Uterus (tissue), 4 donors: ENCODE measurements at places on chromosomes 3 and 15.
A peak's percentile ranks its signal among the peaks of the same experiment; 100 is the strongest.

DNA sequence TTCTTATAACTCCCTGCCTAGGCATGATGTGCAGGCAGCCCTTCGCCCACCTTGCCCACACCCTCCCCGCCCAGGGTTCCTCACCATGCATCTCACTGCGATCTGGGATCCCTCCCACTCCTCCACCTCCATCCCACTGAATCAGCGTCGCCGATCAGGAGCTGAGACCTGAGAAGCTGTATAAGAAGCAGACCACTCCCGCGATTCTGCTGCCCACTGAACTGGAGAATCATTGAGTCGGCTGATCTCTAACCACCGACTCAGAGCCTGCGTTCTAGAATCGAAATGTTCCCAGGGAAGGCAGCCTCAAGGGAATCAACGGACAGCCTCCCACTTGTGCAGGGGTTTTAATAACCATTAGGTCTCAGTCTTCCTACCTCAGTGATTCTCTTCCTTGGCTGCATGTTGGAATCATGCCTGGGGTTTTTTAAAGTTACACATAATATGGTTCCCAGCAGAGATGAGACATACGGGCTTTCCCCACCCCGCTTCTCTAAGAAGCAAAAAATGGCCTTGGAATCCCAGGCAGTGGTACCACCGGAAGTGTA lies 60.2 kb downstream of the TMEM44 start:
- no peak overlapping the region for H3K27ac ChIP-seq
- H3K4me1 ChIP-seq: no peaks in the 10 kb centered on the region
- H3K36me3 ChIP-seq: no peaks in the 10 kb centered on the region
- no peak overlapping the region for H3K4me3 ChIP-seq
- H3K27me3 ChIP-seq: no peaks in the 10 kb centered on the region

DNA sequence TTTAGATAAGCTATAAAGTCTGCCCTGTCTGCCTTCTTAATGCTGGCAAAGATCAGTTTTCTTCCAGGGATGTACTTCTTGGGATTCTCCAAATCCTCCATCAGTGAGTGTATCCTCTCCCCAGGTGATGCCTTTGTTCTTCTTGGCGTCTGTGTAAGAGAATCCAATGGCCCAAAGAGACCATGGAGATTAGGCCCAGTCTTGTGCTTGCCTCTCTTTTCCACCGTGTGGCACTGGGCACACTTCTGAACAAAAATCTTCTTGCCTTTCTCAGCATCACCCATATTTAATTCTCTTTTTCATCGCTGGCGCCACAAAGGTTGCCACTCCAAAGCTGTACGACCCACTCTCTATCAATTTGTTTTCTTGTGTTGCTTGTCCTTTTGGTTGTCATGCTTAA lies 32.2 kb upstream of the TAMM41 start:
- H3K4me1 ChIP-seq: no peaks in the 10 kb centered on the region
- H3K27ac ChIP-seq: no peak overlapping the region
- DNase-seq: no peak
- no peak overlapping the region for H3K4me3 ChIP-seq
- H3K27me3 ChIP-seq: no peaks in the 10 kb centered on the region

DNA sequence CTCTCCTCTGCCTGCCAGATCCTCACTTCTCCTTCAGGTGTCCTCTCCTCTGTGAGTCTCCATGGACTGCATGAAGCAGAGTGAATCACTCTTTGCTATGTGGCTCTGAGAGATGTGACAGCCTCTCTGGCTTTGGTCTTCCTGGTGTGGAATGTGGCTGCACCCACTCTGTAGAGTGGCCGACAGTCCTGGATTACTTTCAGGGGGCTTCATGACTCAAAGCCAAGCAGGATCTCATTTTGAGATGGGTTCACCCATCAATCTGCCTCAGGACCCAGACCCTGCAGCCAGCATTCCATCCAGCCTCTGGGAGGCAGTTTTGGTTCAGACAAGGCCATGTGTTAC lies 221.9 kb upstream of the LYSMD4 start:
- H3K4me3 ChIP-seq: no peak overlapping the region
- no peaks in the 10 kb centered on the region for H3K36me3 ChIP-seq
- no peak overlapping the region for H3K27ac ChIP-seq
- H3K27me3 ChIP-seq: no peaks in the 10 kb centered on the region

DNA sequence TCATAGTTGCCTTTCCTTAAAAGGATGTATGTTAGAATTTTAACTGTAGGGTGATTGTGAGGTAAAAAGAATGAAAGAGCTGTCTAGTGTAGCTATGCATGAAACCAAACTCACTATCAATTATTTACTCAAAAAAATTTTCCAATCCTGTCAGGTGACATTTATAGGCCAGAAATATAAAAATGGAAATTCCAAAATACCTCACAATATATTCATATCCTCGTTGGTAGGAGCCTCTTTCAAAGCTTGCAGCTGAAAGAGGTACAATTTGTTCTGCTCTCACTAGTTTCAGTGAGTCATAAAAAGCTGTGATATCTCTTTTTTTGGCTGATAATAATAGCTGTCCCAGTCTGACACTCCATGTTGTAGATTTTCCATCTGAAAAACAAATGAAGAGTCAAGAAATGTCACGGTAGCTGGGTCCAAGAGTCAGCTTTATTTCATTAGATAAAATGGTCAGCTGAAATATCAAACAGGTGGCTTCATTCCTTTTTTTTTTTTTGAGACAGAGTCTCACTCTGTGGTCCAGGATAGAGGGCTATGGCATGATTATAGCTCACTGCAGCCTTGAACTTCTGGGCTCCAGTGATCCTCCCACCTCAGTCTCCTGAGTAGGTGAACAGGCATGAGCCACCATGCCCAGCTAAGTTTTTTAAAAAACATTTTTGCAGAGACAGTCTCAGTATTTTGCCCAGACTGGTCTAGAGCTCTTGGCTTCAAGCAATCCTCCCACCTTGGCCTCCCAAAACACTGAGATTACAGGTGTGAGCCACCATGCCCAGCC lies 50.8 kb upstream of the XRN1 start:
- H3K4me1 ChIP-seq: no peaks in the 10 kb centered on the region
- H3K4me3 ChIP-seq: no peak overlapping the region
- H3K36me3 ChIP-seq: no peaks in the 10 kb centered on the region
- DNase-seq: no peak

- H3K4me1 ChIP-seq: no peaks in the 10 kb centered on the region
- peak within 1 kb of the TSS; percentile 40 for H3K27ac ChIP-seq
- peak; percentile 95 for DNase-seq
- peak within 1 kb of the TSS; percentile 45 for H3K4me3 ChIP-seq
- no peaks in the 10 kb centered on the region for H3K36me3 ChIP-seq
These were observed at the start of gene AMIGO3 for GRCh38 chr3:49719214-49719884. AMIGO3 (minus strand) TSS chr3:49719684; CDS start chr3:49719465, 219 bp downstream.

DNA sequence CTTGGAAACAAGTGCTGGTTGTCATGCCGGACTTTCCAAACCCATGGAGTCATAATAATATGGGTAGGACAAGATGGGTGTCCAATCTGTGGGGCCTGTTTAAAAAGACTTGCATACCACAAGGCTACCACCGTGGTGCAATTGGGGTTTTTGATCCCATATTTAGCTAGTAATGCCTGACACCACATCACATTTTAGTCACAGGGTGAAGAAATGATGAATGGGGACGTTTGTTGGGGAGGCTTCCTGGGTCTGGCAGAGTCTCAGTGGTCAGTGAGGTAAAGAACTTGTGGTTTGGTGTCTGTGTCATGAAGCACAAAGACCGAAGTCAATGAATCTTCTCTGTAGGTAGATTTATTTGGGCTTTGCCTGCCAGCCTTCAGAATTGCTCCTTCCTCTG lies 31.0 kb downstream of the P3H2 start:
- peaks cover 3% of the 10 kb centered on the region for H3K4me1 ChIP-seq
- no peaks in the 10 kb centered on the region for H3K36me3 ChIP-seq
- no peak for DNase-seq
- H3K4me3 ChIP-seq: no peak overlapping the region
- no peak overlapping the region for H3K27ac ChIP-seq
